ENCODE measurements at places on chromosomes 3 and 15.

- no peak for DNase-seq
These were observed 28.1 kb downstream of the CMTM7 start for GRCh38 chr3:32419742-32420125.

DNA sequence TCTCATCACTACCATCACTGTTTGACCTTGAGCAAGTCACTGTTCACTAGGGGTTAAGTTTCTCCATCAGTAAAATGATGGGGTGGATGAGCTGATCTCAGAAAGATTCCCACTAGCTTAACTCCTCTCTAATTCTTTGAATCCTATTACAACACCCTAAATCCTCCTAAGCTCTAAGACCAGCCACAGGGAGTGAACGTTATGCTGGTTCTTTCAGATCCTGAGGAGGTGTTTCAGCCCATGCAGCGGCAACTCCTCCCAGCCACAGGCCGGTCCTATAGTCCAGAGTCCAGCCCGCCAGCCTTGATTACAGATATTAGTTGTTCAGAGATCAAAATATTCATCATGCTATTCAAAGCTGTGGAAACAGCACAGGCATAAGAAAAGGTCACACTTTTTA is 15.1 kb downstream of the MB21D2 start:
- no peak for DNase-seq

DNA sequence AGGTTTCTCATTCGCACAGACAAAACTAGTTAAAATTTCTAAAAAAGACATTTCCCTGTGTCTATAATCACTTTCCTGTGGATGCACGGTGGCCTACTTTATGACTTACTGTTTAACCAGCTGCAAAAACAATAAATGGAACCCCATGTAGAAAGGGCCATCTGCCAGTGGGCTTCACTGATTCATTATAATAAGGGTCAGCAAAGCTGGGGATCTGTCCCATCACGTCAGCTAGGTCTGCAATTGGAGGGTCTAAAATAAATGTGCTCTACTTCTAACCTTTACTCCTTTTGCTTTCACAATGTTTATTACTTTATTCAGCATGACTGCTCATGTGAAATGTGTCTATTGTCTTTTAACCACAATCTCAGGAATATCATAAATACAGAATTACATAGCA is 43.1 kb upstream of the NMD3 start:
- no peak for DNase-seq

DNA sequence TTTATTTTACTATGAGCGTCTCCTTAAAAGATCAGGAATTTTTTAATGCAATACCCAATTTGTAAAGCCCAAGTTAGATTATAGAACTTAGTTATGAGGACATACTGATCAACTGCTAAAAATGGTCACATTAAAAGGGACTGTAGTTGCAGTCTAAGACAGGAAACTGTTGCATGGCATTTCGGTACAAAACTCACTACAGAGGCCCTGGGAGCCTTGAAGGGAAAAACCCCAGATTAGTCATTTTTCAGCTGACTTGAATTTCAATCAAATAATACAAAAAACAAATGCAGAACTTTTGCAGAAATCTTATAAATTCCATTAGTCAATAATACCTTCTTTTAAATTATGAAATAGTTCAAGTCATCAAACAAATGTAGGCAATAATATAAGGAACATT is 6.9 kb upstream of the PTX3 start:
- DNase-seq = no peak

- DNase-seq = no peak
These were observed 227.8 kb downstream of the UBE2E2 start for GRCh38 chr3:23430781-23431398.

Measured in stimulated activated CD8-positive, alpha-beta memory T cell treated with anti-CD3 and anti-CD28 coated beads, Interleukin-7, amount 100 ng/mL, for 4 hours (primary cell).